MM.1S (cell line): ENCODE measurements at places on chromosomes 1 and 21.

- no peak for DNase-seq
Measured at GRCh38 chr1:213201380-213202155, 150.5 kb downstream of the RPS6KC1 start.

- no peak for DNase-seq
Measured at GRCh38 chr1:20366463-20367115, 75.9 kb downstream of the VWA5B1 start.

GRCh38 chr1:191729742-191730141 lies 428.5 kb upstream of the RGS18 start:
- DNase-seq: no peak

DNA sequence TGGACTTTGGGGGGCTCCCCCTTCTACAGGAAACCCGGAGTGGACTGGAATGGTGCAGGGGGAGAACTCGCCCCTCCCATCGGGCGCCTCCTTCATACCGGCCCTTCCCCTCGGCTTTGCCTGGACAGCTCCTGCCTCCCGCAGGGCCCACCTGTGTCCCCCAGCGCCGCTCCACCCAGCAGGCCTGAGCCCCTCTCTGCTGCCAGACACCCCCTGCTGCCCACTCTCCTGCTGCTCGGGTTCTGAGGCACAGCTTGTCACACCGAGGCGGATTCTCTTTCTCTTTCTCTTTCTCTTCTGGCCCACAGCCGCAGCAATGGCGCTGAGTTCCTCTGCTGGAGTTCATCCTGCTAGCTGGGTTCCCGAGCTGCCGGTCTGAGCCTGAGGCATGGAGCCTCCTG lies at the start of gene TNFRSF14:
Gene TNFRSF14, plus strand, starts transcription at position 95 of the 401 bp plus-strand sequence. Its CDS starts 294 bp downstream, at position 389.
- DNase-seq: peak; percentile 81

DNA sequence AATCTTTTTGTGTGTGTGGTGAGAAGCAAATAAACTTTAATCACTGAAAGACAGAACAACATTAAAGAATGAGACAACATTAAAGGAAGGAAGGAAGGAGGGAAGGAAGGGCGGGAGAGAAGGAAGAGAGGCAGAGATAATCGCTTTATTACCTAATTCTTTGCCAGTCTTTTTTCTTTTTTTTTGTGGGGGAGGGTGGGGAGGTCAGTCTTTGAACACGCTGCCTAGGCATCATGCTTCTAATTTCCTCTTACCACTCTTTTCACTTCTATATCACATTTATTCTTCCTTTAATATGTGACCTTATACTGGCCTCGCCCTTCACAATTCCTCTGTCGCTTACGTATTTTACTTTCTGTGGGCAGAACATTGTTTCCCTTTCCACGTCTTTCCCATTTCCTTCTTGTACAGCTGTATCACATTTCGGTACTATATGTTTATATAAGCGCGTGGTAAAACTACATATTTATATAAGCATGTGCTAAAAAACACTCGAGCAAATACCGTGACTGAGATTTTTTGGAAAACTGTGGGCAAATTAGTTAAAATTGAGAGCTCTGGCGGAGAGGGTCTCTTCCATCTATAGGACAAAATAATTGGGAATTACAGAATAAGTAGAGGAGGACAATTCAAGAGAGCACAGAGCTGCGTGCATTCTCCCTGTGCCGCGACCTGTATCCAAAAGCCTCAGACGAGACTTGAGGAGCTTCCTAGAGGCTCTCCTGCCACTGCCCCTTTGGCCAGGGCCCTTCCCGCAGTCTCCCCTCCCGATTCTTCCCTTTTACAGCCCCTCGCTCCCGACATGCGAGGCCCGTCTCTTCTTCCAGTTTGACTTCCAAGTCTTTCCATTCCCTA lies 823 bp upstream of the PRKAA2 start:
- DNase-seq: no peak

DNA sequence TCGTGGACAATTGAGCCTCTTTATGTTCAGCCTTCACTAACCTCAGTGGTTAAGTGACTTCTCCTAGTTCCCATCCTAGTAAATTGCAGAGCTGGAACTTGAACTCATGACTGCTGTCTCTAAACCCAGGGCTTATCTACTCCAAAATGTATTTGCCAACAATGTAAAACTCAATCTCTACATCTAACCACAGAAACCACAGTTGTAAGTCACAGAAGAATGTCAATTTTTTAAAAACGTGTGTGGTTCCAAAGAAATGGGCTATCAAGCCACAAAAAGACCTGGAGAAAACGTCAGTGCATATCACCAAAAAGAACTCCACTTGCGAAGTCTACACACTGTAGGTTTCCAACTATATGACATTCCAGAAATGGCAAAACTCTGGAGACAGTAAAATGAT lies 172.6 kb upstream of the HMCN1 start:
- DNase-seq: peak; percentile 25

DNA sequence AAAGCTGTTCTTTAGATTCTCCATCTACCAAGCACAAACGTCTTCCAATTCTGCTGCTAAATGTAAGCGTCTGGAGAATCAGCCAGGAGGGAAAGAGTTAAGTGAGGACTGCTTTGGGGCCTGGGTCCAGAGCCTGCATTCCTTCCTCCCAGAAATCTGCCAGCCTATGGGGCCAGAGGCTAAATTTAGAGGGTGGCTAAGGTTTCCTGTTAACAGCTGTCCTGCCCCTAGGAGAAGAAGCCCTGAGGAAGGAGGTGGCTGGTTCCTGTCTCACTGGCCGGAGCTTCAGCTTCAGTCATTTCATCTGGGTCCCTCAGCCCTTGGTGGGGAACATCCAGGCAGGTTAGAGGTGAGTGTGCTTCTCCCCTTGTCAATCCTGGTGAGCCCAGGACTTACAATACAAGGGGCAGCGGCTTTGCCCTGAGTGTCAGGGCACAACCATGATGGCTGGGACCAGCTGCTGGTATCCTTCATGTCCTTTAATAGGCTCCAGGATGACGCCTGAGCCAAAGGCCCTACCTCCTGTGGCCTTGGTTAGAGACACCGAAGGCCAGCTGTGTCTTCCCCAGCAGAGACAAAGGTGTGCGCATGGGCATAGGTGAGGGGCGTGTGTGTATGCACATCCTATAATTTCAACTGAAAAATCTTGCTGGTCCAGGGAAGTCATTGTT lies at the start of gene STYXL2:
Gene STYXL2, plus strand, starts transcription at position 230 of the 671 bp plus-strand sequence. CDS start 775 bp downstream, outside the sequence.
- DNase-seq: no peak

- no peak for DNase-seq
Measured at GRCh38 chr21:46005081-46005480, 23.5 kb downstream of the COL6A1 start.

DNA sequence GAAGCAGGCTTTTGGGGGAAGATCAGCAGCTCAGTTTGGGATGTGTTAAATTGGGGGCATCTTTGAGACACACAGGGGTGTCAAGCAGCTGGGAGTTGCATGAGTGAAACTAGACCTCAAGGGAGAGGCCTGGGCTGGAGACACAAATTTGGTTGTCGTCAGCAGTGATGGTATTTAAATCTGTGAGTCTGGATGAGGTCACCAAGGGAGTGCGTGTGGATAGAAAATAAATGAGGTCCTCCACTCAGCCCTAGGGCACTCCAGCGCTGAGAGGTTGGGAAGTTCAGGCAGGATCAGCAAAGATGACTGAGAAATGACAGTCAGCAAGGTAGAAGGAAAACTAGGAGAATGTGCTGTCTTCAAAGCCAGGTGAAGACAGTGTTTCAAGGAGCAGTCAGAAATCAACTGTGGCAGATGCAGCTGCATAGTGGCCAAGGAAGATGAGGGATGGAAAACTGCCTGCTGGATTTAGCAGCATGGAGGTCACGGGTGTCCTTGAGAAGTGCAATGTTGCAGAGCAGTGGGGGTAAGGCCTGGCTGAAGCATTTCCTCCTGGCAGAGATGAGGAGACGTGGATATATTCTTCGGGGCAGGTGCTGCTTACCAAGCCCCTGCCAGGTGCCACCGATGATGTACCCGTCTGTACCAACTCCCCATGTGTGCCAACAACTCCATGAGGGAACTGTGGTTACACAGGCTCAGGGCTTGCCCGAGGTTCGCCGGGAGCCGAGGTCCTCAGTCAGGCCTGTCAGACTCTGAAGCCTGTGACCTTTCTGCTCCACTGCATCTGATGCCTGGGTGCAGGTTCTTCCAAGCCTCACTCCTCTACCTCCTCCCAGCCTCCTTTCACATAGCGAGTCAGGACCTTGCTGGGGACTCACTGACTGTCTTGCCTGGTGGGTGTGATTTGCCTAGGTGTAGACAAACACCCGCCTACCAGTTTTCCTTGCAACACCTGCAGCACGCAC lies 11.3 kb downstream of the MAP7D1 start:
- no peak for DNase-seq

DNA sequence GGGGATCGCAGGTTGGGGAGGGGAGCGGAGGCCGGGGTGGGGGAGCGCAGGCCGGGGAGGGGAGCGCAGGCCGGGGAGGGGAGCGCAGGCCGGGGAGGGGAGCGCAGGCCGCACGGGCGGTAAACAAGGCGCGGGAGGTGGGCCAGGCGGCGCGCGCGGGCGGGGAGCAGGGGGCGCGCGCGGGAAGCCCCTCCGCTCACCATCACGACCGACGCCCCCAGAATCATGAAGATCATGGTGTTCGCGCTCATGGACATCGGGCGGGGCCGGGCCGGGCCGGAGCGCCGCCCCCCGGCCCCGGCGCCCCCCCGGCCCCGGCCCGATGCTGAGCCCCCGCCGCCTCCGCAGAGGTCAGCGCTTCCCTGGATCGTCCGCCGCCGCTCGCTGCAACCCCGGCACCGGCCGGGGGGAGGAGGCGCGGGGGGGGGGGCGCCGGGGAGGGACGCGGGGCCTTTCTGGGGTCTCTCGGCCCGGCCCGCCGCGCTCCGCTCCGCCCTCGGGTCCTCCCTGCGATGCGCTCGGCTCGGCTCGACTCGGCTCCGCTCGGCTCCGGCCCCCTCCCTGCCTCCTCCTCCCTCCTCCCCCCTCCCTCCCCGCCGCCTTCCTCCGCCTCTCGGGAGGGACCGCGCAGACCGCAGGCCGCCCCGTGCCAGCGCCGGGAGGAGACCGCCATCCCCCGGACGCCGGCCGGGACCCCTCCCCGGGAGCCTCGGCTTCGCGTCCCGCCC lies at the start of gene TMEM240:
Gene TMEM240, minus strand, starts transcription at position 535 of the 728 bp plus-strand sequence. Its CDS starts 278 bp downstream, at position 257.
- no peak for DNase-seq

- no peak for DNase-seq
Measured at GRCh38 chr21:45537746-45538291, 4.4 kb downstream of the SLC19A1 start.

DNA sequence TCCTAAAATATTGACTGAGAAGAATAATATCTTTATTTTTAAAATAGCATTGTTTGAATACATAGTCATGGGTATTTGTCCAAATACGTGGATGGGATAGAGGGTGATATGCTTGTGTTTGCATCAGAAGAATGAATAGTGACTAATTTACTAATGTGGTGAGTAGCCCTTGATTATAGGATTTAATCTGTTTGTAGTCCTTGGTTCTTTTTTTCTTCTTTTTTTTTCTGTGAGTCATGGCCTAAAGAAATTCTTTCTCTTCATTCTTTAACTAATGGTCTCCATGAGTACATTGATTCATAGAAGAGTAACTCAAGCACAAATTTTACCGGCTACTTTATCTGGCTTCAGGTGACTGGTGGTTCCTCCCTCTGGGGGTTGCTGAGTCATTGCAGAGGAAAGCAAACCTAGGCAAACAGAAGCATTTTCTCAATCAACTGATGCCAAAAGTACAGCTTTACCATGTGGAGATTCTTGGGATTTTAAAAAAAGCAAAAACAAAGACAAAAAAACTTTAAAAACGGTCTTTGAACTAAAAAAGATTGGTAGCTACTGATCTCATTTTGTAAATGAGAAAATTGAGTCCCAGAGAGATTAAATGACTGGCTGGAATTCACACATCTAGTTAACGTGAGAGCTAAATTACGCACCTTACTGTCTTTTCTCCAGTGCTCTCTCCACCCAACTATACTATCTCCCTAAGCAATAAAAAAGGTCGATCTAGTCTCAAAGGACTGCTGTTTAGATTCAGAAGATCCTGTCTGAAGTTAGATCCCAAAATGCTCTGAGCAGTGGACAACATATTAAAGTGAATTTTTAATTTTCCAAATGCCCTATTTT lies 40.5 kb downstream of the AK5 start:
- DNase-seq: no peak

DNA sequence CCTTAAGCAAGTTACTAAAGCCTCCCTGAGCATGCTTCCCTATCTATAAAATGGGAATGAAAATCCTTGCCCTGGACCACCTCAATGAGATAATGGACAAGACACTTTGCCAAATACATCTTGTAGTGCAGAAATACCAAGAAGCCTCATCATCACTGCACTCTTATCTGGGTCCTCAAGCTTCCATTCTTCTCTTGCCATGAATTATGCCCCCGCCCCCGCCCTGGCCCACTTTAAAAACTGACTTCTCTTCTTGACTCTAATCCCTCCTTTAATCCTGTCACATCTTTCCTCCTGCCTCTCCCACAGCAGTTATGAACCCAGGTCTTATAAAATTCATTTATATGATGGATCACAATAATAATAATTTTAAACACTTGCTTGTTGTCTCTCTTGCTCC lies 14.8 kb downstream of the ARHGEF11 start:
- no peak for DNase-seq

DNA sequence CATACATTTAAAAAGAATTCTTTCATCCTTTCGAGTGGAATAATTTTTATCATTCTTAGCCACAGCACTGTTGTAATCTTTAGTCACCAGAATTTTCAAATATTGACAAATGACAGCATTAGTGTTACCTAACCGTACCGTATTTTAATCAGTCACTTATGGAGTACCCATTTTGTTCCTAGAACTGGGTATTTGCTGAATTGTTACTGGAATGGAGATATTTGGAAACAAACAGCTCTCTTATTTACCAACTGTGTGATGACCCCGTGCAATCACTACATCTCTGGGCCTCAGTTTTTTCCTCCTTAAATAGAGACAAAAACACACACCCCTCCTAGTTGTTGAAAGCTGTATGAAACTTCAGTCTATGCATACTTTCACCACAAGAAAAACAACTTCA lies 7.9 kb upstream of the XCL2 start:
- no peak for DNase-seq

- DNase-seq: no peak
Measured at GRCh38 chr1:207787776-207788175, 35.9 kb downstream of the CD46 start.

DNA sequence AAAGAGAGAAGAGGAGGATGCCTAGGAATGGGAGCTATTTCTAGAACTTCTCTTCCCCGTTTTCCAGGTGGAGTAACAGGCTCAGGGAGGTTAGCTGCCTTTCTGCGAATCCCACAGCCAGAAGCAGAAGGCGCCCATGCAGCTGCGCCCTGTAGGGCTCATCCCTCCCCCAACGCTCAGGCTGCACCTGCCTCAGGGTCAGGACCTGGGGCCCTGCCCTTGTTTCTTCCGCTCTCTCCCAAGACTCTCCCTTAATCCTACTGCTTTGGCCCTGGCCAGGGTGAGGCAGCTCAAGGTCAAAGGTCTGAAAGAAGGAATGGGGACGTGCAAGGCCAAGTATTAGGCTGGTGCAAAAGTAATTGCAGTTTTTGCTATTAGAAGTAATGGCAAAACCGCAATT lies 30.5 kb upstream of the PADI2 start:
- no peak for DNase-seq

- DNase-seq: no peak
Measured at GRCh38 chr1:46404482-46405196, 10.5 kb downstream of the FAAH start.
